ENCODE measurements at places on chromosomes 11 and 22. TPM values are rescaled to one million over a fixed set of nuclear protein-coding genes. Genes with fewer than 3 reads are reported as not detected.

DNA sequence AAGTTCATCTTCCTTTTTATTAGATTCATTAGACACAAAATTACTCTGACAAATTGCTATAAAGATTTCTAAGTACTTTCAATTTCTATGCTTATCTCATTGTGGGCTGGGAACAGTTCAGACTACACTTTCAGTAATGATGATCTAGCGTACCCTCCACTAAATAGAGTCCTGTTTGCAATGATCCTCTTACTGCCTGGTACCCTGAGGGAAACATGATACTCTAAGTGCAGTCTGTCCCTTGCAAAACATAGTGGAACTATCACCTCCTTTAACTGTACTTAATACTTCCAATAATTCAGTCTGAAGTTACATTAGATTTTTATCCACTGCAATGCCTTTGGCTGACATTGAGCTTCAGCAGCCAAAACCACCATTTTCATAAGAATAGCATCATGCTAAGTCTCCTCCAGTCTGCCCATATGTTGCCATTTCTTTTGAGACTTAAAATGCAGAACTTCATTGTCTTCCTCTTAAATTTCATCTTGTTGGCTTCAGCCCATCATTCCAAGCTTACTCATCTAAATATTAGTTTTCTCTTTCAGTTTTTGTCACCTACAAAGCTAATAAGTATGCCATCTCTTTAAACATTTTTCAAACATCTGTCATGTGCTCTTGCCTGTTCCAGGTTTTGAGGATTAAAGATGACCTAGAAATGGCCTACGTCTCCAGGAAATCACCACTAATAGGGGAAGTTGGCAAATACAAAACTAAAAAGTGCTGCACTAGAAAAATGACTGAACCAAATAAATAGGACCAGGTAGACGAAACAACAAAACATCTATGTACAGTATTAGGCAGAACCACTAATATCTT, 55.5 kb downstream of the PAK1 start:
- no peaks in the 10 kb centered on the region for H3K36me3 ChIP-seq
- H3K4me3 ChIP-seq: no peak overlapping the region
- no peaks in the 10 kb centered on the region for H3K27me3 ChIP-seq
- no peaks in the 10 kb centered on the region for H3K4me1 ChIP-seq
- H3K27ac ChIP-seq: no peak overlapping the region

GRCh38 chr11:133898031-133898769, 52.9 kb upstream of the SPATA19 start:
- H3K27ac ChIP-seq: no peak overlapping the region
- DNase-seq: no peak
- H3K4me1 ChIP-seq: peaks cover 21% of the 10 kb centered on the region
- no peak overlapping the region for H3K4me3 ChIP-seq

DNA sequence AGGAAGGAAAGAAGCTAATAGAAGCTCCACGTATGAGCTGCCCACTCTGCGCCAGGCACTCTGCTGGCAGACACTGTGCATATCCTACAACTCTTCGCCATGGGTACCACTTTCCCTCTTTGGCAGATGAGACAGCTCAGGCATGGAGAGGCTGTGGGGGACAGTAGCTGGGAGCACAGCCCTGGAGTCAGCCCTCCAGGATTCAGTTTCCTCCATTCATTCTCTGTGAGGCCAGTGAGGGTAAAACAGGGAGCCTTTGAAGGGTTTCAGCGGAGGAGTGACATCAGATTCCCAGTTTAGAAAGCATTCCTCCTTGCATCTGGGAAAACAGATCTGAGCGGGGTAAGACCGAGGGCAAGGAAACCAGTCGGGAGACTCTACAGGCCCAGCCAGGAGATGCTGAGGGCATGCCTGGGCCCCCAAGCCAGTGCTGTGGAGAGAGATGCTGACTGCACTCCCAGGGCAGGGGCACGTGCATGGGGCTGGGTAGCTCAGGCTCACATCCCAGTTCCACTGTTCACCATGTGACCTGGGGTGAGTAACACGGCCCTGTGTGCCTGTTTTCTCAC, 58.3 kb upstream of the EMID1 start:
- peak overlapping the region; percentile 69 for H3K27ac ChIP-seq
- peak; percentile 59 for DNase-seq
- H3K27me3 ChIP-seq: no peaks in the 10 kb centered on the region
- H3K36me3 ChIP-seq: peaks cover 40% of the 10 kb centered on the region
- H3K4me1 ChIP-seq: peaks cover 82% of the 10 kb centered on the region

DNA sequence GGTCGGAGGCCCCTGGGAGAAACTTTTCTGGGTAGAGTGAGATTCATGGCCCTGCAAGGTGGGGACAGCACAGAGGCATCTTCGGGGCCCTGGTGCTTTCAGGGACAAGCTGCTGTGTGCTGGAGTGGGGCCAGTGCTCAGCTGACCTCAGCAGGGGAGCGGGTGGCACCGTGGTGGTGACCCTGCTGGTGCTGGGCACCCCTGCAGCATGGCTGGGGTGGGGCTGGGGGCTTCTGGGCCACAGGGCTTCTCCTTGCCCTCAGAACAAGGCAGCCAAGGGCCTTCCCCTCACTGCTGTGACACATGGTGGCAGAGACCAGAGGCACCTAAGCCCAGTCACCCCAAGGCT, 24.9 kb upstream of the GNB1L start:
- H3K36me3 ChIP-seq: peaks cover 5% of the 10 kb centered on the region
- peaks cover 88% of the 10 kb centered on the region for H3K4me1 ChIP-seq
- peak; percentile 2 for DNase-seq
- no peaks in the 10 kb centered on the region for H3K27me3 ChIP-seq
- no peak overlapping the region for H3K27ac ChIP-seq
- no peak overlapping the region for H3K4me3 ChIP-seq

GRCh38 chr22:21642584-21643448, 714 bp downstream of the SDF2L1 start:
- DNase-seq: peak; percentile 58
- H3K27me3 ChIP-seq: no peaks in the 10 kb centered on the region
- no peak overlapping the region for H3K27ac ChIP-seq
- H3K4me1 ChIP-seq: peaks cover 23% of the 10 kb centered on the region

- DNase-seq: no peak
- no peaks in the 10 kb centered on the region for H3K27me3 ChIP-seq
- H3K36me3 ChIP-seq: no peaks in the 10 kb centered on the region
- H3K27ac ChIP-seq: no peak overlapping the region
- peaks cover 2% of the 10 kb centered on the region for H3K4me1 ChIP-seq
- H3K4me3 ChIP-seq: no peak overlapping the region
Measured at GRCh38 chr11:86183694-86184093, 60.9 kb upstream of the EED start.

GRCh38 chr11:130223291-130223971, 63.8 kb downstream of the ST14 start:
- no peak overlapping the region for H3K4me3 ChIP-seq
- no peaks in the 10 kb centered on the region for H3K36me3 ChIP-seq
- no peak for DNase-seq

DNA sequence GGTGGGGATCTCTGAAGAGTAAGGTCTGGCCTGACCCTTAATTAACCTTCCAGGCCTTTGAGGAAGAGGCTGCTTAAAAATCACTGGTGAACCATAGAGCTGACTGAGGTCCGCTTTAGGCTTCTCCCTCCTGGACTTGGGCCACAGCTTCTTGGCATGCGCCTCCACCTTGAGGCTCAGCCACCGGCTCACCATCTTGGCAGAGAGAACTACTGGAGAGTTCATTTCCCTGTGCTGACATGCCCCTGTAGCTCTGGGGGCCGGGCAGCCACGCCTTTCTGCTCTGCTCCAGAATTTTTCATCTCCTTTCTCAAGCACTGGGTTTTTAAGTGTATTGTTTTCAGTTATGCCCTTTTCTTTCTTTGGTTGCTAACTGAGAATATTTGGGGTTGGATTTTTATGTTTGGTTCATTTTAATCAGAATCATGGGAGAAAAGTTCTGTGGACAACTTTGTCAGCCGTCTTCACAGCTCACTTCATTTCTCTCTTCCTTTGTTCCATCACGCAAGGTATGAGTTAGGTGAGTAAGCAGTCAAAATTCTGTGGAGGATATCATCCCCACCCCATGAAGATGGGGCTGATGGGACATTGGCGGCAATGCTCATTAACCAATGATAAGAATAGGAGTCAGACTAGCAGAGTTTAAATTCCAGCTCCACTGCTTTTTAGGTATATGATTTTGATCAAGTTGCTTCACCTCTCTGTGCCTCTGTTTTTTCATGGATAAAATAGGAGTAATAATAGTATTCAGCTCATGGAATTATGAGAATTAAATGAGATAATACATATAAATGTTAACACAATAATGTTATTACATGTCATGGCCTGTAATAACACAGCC, 103.9 kb downstream of the DBX1 start:
- DNase-seq: peak; percentile 28
- H3K36me3 ChIP-seq: peaks cover 39% of the 10 kb centered on the region
- H3K4me3 ChIP-seq: no peak overlapping the region
- H3K4me1 ChIP-seq: peaks cover 8% of the 10 kb centered on the region
- H3K27ac ChIP-seq: no peak overlapping the region

- no peak overlapping the region for H3K4me3 ChIP-seq
- H3K36me3 ChIP-seq: peaks cover 9% of the 10 kb centered on the region
- H3K27ac ChIP-seq: peak overlapping the region; percentile 96
- peaks cover 61% of the 10 kb centered on the region for H3K4me1 ChIP-seq
Measured at GRCh38 chr11:57778318-57779037, 16.9 kb downstream of the CTNND1 start.

DNA sequence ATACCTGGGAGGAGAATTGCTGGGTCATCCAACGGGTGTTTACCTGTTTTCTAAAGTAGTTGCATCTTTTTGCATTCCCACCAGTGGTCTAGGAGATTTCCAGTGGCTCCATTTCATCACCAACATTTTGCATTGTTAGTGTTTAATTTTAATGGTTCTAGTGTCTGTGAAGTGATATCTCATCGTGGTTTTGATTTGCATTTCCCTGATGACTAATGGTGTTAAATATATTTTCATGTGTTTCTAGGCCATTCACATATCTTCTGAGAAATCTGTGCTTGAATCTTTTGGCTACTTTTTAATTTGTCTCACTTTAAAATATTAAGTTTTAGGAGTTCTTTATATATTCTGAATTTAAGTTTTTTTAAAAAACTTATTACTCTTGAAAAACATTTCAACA, 439.6 kb downstream of the TMEM135 start:
- H3K27me3 ChIP-seq: no peaks in the 10 kb centered on the region
- H3K36me3 ChIP-seq: no peaks in the 10 kb centered on the region
- no peaks in the 10 kb centered on the region for H3K4me1 ChIP-seq

GRCh38 chr11:123493349-123494063, 63.4 kb downstream of the GRAMD1B start:
- H3K36me3 ChIP-seq: no peaks in the 10 kb centered on the region
- DNase-seq: peak; percentile 7
- H3K27me3 ChIP-seq: no peaks in the 10 kb centered on the region
- no peak overlapping the region for H3K4me3 ChIP-seq

- H3K27me3 ChIP-seq: no peaks in the 10 kb centered on the region
- peaks cover 33% of the 10 kb centered on the region for H3K36me3 ChIP-seq
- DNase-seq: no peak
- H3K4me3 ChIP-seq: no peak overlapping the region
- no peaks in the 10 kb centered on the region for H3K4me1 ChIP-seq
- H3K27ac ChIP-seq: no peak overlapping the region
Measured at GRCh38 chr11:6488821-6489220, 7.5 kb downstream of the TIMM10B start.

DNA sequence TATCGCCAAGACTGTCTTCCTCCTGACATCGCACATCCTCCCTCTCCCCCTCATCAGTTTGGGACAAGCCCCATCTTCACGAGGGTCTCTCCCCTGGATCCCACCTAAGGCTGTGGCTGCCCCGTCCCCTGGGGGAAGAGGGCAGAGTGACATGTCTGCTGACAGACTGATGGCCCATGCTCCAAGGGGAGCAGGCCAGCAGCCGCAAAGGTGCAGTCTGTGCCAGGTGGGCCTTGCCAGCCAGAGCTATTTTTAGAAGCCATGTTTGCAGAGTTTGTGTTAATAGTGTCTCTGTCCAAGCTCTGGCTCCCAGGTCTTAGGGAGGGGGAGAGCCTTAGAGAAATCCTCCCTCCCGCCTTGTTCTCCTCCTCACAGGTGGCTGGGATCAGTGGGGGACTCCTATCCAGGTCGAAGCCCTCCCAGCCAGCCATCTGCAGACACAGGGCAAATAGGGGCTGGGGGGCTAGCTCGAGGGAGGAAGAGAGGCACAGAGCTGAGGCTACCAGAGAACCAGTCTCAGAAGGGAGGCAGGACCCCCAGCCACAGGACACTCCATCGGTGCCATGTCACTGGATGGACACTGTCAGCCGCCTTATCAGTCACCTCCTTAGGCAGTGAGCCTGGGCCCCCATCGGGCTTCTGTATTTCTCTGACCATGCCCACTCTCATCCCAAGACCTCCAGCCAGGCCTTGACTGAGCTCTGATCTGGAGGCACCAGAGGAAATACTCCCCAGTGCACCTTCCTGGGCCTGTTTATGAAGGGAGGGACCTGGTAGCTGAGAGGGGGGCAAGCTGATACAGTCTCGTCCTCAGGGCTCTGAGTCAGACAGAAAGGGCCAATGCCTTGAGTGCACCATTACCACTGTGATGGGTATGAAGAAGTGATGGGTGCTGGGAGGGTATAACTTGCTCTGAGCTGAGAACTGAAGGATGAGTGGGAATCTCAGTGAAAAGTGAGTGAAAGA, 49.3 kb downstream of the CHRDL2 start:
- peak; percentile 49 for DNase-seq
- no peak overlapping the region for H3K4me3 ChIP-seq
- H3K27ac ChIP-seq: no peak overlapping the region
- peaks cover 42% of the 10 kb centered on the region for H3K4me1 ChIP-seq

DNA sequence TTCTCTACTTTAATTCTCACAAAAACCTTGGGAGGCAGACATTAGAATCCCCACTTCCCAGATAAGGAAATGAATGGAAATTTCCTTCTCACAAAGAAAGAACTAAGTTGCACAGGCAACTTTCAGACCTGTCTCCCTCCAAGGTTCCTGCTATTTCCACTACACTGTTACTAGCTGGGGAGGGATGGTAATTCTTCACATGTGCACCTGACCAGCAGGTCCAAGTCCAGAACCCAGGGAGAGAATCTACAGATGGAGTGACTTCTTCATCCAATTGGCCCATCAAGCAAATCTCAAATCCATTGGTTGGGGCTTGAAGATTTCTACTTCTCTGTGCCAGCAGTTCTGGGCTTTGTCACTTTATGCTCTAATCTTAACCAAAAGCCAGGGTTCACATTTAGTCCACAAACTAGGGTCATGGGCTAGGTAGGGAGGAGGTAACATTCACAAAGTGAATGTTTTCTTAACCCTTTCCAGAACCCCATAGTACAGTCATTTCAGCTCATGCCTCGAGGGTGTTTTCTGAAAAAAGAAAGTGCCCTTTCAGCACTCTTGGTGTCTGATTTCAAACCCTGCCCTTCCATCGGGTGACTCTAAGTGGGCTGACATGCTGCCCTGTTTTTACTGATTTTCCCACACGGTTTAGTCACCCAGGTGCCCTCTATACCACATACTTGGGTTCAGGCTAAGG, 2.7 kb downstream of the POU2AF1 start:
- H3K27me3 ChIP-seq: peaks cover 8% of the 10 kb centered on the region
- no peaks in the 10 kb centered on the region for H3K36me3 ChIP-seq
- no peak for DNase-seq
- H3K27ac ChIP-seq: no peak overlapping the region

The OMP gene
- total RNA-seq: 0.27 TPM

The RPL27A gene
- total RNA-seq: 2,776 TPM

The UBQLNL gene
- total RNA-seq: 0.18 TPM

The KDM4E gene
- not detected for total RNA-seq
